ENCODE measurements at places on chromosomes 3 and 15.

DNA sequence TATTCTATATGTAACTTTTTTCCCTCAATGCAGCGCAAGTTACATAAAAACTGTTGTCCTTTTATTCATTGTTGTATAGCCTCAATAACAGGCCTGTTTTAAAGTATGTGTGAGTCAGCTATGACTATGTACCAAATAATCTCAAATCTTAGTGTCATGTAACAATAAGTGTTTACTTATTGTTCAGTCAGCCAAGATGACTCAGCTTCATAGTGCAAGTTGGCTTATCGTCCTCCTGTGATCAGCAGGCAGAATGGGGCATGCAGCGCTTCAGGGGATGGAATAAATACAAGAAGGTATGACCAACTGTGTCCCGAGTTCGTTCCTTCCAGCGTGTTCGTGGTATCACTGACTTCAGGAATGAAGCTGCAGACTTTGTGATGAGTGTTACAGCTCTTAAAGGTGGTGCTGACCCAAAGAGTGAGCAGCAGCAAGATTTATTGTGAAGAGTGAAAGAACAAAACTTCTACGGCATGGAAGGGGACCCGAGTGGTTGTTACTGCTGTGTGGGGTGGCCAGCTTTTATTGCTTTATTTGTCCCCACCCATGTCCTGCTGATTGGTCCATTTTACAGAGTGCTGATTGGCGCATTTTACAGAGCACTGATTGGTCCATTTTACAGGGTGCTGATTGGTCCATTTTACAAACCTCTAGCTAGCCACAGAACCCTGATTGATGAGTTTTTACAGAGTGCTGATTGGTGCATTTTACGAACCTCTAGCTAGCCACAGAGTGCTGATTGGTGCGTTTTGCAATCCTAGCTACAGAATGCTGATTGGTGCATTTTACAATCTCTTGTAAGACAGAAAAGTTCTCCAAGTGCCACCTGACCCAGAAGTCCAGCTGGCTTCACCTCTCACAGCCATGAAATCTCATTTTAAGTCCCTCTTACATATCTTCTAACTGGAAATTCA, 1016.0 kb downstream of the MCTP2 start:
- DNase-seq = no peak

DNA sequence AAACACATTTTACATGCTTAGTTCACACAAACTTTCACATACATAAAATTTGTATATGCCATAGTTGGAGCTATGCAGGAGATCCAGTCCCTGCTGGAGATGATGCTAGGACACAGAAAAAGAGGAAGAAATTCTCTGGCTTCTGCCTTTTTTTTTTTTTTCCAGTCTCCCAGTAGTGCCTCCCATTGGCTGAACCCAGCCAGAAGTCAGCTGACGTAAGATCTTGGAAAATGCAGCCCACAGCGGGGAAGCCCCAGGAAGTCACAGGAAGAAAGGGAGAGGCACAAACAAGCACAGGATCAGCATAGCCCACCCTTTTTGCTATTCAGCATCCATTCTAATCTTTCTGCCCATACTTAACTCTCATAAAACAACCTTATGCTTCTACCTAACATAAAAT, 38.5 kb downstream of the SCN11A start:
- DNase-seq = no peak

GRCh38 chr15:70854666-70854976, 664 bp upstream of the LARP6 start:
- DNase-seq = no peak

- no peak for DNase-seq
These were observed 41.0 kb upstream of the CMSS1 start for GRCh38 chr3:99776516-99777209.

GRCh38 chr3:154656486-154656885, 226.5 kb upstream of the GPR149 start:
- DNase-seq = no peak
